ENCODE measurements at places on chromosomes 1 and 21. TPM values are rescaled to one million over a fixed set of nuclear protein-coding genes. Genes with fewer than 3 reads are reported as not detected.

ESPN gene
- total RNA-seq: 6.2 TPM

CDC42BPA gene
- 51.5 TPM for total RNA-seq

TRIM45 gene
- 8.0 TPM for total RNA-seq

GRCh38 chr1:161773791-161774190, 7.7 kb downstream of the ATF6 start:
- DNase-seq: no peak

Measured in ureter (tissue), 1 donor.